ENCODE measurements at places on chromosomes 2 and 18.

DNA sequence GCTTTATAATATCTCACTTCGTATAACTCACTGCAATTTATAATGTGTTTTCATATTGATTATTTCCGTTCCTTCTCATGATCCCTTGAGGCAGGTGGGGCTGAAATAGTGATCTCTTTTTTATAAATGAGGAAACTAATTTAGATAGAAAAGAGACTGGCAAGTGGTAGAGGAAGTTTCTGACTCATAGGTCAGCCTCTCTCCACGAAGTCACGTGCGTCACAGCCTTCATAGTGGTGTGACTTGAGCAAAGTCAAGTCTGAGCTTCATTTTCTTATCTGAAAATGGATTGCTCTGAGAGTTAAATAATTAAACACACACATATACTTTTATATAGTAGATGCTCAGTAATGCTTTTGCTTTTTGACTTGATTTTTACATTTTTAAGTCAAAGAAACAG, 19.9 kb downstream of the ABCG5 start:
- DNase-seq = peak; percentile 52

GRCh38 chr2:133377599-133377998, 190.7 kb downstream of the NCKAP5 start:
- no peak for DNase-seq

DNA sequence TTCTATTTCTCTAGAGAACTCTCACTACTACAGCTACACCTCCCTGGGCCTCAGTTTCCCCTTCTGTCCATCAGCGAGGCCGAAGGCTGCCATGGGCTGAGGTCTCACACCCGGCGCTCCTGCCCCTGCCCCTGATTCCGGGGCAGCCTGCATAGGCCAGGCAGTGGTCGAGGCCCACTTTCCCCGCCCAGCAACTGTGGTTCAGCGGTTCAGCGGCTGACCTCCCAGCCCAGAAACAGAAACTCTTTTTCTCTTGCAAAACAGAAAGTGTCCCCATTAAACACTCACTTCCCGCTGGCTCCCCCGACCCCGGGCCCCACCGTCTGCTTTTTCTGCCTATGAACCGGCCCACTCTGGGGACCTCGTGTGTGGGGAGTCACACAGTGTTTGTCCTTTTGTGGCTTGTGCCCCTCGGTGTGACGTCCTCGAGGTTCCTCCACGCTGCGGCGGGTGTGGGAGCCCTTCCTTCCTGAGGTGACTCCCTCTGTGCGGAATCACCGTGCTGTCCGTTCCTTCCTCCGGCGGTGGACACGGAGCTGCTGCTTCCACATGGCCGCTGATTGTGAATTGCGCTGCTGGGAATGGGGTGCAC, 16.0 kb downstream of the PDCD1 start:
- DNase-seq = peak; percentile 63

- DNase-seq = no peak
These were observed 72.0 kb downstream of the POLE4 start for GRCh38 chr2:75030218-75031009.

GRCh38 chr2:8277921-8278571, 403.8 kb upstream of the ID2 start:
- DNase-seq = no peak

- DNase-seq = no peak
These were observed 9.8 kb upstream of the ZNF512 start for GRCh38 chr2:27572998-27573429.

DNA sequence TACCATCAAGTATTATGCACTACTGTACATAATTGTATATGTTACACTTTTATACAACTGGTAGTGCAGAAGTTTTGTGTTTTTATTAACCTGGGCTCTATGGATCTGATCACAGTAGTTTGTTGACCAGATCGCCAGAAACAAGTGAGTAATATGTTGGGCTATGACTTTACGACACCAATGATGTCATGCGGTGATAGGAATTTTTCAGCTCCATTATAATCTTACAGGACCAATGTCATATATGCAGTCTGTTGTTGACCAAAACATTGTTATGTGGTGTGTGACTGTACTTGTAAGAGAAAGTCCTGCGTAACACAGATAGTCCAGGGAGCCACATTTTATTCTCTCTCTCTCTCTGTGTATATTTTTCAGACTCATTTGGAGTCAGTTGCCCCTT, 4.5 kb upstream of the ACOXL start:
- DNase-seq = no peak

GRCh38 chr18:48127606-48128005, 197.1 kb upstream of the SMAD2 start:
- no peak for DNase-seq

GRCh38 chr18:50232419-50232818, 33.9 kb downstream of the CFAP53 start:
- no peak for DNase-seq

GRCh38 chr2:121666042-121666441, 16.8 kb upstream of the CLASP1 start:
- DNase-seq = no peak

- DNase-seq = no peak
These were observed 39.8 kb upstream of the TMEM178A start for GRCh38 chr2:39625927-39626270.

DNA sequence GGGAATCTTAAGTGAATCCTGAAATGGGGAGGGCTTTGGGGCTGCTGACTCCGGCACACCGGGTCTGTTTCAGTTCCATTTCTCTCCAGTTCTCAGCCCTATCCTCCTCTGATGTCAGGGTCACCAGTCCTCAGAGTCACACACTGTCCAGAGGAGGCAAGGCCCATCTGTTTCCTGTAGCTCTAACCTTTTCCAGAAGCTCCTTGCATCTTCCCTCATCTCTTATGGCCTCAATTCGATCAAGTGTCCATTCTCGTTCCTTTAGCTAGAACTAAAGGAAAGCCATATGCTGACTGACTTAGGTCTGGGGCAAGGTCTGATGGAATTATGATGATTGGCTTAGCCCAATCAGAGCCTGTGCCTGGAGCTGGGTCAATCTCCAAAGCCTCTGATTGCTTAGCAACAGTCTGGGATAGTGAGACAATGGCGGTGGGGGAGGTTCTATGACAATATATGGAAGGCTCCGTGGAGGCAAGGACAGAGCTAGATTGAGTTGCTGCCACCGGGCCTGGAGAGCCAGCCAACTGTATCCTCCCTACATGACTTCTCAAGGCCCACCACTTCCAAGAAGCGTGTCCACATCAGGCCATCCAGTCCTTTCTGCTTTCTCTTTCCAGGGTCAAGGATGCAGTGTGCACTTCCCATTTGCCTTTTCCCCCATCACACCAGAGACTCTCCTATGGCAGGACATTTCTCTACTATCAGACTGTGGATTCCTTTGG, 5.2 kb downstream of the ANKRD53 start:
- no peak for DNase-seq

DNA sequence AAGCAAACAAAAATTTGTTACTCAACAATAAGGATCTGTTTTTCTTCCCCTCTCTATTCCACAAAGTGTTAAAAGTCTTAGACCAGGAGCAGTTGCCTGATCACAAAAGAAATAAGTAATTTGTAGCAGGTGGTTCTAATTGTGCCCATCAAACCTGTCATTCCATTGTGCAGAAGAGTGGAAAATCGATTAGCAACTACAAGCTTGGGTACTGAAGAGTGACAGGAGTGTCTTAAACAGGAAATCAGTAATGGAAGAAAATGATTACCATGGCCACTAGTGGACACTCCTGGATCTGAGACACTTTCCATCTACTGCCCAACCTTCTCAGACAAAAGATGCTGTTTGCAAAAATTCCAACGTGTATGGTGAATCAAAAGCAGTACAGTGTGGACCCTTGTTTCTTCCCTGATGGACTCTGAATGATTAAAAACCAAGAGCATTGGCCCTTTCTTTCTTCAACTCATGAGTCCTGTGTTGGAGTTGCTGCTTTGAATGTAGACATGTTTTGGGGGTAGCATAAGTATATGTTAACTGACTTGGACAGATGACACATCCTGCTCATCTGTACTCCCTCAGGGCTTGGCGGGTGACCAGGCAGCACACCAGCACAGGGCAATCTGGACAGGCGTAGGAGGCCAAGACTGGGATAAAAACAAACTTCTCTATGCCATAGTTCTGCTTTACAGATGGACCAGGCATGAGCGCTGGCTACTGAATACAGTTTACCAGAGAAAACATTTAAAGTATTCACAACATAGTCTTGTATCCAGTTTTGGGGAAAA, 51.9 kb downstream of the PLA2R1 start:
- no peak for DNase-seq

- no peak for DNase-seq
These were observed 63.9 kb downstream of the NEB start for GRCh38 chr2:151670346-151670745.

GRCh38 chr2:31137211-31138036, 816 bp downstream of the GALNT14 start:
- no peak for DNase-seq

GRCh38 chr18:21053127-21053526, 58.5 kb downstream of the ROCK1 start:
- no peak for DNase-seq

GRCh38 chr2:128577141-128577930, 258.7 kb upstream of the HS6ST1 start:
- DNase-seq = no peak

GRCh38 chr2:42566837-42567321, 1.6 kb upstream of the MTA3 start:
- DNase-seq = no peak

DNA sequence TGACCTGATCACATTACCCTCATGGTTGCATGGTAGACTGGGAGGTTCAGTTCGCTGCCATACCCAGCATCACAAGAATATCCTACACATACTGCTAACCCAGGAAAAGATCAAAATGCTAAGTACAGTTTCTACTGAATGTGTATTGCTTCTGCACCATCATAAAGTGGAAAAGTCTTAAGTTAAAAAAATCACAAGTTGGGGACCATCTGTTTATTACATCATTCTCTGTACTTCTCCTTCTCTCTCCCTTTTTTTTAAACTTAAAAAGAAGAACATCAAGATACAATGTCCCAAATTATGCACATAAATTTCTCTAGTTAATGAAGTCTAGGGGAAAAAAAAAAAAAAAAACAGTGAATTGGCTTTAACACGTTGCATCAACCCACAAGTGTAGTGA, 43.3 kb downstream of the NBAS start:
- DNase-seq = no peak

GRCh38 chr2:213002383-213002782, 149.0 kb downstream of the IKZF2 start:
- DNase-seq = no peak

- no peak for DNase-seq
These were observed 215.5 kb upstream of the RAB6C start for GRCh38 chr2:129763966-129764365.

- DNase-seq = no peak
These were observed 49.5 kb downstream of the KCNE4 start for GRCh38 chr2:223101340-223102039.

DNA sequence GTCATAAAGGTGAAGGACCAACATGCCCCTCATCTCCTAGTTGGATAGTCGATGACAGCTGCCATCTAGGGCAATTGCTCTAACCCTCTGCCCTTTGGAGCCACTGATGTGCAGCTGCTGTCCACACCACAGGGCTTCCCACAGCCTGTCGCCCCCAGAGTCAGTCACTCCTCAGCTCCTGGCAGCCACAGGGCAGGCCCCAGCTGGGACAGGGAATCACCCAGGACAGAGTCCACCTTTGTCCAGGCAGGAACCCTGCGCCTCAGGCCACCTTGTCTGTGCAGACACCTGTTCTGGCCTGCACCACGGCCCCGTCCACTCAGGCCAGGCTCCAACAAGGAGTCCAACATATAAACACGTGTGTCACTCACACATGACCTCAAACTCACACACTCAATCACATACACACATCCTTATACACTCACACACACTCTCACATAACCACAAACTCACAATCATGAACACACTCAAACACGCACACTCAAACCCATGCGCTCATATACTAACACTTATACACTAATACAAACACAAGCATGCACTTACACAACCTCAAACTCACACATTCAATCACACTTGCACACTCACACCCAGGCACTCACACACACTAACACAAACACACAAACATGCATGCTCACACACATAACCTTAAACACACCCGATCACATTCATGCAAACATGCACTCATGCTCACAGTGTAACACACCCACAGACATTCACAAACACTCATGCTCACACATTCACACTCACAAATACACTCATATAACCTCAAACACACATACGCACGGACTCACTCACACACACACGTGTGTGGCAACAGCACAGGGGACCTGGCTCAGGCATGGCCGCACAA, 29.7 kb downstream of the HDAC4 start:
- no peak for DNase-seq

DNA sequence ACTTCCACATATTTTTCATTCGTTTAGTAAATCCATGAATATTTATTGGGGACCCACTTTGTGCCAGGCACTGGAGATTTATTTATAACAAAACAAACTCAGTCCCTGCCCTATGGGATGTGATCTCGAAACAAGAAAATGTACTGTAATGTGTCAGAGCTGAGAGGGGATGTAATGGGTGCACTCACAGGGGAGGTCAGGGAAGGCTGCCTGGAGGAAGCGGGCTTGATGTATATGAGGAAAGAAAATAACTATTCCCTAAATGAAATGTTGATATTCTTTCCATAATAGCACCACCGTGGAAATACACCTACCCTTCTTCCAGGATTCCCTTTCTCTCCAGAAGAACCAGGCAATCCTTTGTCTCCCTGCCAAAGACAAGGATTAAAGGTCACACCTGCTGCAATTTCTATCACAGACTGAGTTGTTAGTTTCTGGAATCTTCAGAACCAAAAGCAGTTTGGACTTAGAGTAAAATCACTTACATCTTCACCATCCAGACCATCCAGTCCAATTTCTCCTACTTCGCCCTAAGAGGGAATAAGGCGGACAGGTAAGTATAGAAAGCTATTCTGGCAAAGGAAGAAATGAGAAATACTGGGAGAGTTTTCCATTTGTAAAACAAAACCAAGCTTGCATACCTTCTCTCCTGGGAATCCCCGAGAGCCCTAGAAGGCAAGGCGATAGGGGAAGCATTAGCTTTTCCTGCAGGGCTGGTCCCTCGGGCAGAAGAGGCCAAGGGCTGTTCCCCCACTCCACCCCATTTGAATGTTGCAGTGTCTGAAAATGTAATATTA, 55.0 kb downstream of the COL6A3 start:
- DNase-seq = no peak

- DNase-seq = no peak
These were observed 135.6 kb downstream of the RBMS1 start for GRCh38 chr2:160358046-160358445.

GRCh38 chr2:55009277-55010060, 40.8 kb downstream of the RTN4 start:
- DNase-seq = no peak

DNA sequence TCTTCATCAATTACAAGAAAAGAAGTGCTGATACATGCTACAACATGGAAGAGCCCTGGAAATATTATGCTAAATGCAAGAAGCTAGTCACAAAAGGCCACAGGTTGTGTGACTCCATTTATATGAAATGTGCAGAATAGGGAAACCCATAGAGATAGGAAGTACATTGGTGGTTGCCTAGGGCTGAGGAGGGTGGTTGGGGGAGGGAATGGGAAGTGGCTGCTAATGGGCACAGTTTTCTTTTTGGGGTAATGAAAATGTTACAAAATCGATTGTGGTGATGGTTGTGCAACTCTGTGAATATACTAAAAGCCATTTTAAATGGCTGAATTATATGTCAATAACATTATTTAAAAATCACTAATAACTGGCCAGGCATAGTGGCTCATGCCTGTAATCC, 24.3 kb upstream of the RESP18 start:
- DNase-seq = no peak

Measured in activated CD4-positive, alpha-beta T cell treated with anti-CD3 and anti-CD28 coated beads for 48 hours (primary cell).